ENCODE measurements at places on chromosomes 6 and 20.

DNA sequence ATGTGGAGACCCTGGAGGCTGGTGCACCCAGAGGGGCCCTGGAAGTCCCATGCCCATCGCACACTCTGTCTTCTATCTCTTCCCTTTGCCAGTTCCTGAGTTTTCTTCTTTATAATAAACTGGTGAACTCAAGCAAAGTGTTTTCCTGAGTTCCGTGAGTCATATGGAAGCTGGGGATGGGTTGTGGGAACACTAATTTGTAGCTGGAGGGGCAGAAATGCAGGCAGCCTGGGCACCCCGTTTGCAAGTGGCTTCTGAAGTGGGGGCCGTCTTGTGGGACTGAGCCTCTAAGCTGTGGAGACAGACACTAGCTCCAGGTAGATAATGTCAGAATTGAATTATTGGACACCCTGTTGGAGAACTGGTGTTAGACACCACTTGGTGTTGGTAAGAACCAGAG lies 3.2 kb upstream of the PPP1R3G start:
- DNase-seq, result no peak

DNA sequence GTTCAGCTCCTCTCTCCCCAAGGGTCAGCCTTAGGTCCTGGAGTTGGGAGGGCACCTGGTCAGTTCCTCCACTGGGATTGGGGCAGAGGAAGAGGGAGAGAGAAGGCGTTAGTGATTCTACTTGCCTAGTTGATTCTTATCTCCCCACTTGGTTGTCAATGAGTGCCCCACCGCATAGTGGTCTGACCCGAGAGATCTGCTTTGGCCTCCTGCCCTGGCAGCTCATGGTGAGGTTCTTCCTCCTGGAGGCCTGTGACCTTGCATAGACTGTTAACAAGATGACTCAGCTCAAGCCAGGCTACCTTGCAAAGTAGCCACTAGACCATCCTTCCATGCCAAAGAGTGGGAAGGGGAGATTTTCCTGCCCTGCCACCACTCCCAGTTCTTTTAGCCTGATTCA lies 160.6 kb downstream of the TMEM200A start:
- DNase-seq, result no peak

DNA sequence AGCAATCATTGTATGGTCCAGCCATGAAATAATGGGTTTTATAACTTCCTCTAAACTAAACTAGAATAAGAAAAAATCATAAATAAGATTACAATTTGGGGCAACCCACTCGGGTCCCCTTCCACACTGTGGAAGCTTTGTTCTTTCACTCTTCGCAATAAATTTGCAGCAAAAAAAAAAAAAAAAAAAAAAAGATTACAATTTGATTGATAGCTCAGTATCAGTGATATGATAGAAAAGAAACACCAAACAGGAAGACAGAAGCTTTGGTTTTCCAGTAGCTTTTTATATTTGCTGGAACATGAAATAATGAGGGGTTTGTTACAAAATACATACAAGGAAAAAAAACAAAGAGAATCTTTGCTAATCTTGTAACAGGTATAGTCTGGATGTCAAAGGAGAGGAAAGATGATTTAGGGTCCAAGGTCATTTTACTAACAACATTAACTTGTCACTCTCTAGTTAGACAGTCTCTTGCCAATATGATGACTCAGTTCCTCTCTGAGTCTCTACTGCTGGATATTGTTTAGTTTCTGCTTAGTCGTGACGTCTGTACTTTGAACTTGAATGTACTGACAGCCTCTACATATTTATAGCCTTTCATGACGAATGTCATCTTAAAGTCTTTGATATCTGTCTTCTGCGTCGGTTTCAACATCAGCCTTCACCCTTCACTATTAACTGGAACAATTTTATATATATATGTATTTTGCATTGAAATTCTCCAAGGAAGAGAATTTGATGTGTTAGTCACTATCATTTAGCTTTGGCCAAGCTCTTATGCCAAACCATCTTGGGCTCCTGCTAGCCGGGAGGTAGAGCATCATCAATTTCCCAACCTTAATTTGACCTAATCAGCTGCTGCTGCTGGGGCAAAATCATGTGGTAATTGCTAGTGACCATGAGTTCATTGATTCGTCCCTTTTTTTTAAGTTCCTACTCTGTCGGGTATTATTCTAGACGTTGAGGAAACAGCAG lies 213.1 kb upstream of the STXBP5 start:
- no peak for DNase-seq

DNA sequence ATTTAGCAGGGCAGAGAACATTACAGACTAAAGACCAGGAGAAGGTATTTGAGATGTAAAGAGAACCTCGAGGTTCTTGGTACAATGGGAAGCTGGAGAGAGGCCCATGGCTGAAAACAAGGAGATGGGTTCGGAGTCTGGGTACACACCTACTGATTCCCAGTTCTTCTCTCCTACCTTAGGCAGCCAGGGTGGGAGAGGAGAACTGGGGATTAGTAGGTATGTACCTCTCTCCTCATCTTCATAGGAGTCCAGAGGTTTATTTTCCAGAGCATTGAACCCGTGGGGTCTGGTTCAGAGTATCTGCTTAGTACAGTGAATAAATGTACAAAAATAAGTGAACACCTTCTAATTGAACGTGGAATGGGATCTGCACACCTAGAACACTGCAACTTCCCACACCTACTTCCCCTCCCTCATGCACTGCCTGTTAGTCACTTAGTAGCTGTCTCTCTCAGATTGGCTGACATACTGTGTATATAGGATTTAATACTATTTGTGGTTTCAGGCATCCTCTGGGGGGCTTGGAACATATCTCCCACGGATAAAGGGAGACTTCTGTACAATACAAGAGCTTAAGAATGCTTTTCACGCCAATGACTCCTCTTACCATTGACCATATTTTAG lies 23.5 kb upstream of the NUP153 start:
- DNase-seq, result no peak

DNA sequence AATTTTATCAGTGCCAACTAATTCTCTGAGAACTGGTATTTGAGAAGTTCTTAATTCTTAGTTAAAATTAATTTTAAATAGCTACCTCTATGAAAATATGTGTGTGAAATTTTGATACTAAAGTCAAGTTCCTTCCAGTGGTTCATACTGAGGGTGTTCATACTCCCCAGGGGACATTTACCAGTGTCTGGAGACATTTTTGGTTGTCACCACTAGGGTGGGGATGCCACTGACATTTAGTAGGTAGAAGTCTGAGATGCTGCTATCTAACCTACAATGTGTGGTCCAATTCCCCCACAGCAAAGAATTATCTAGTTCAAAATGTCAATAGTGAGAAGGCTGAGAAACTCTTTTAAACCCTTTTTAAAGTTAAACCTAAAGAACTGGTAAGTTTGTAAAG lies 463.8 kb downstream of the ADGRB3 start:
- no peak for DNase-seq

GRCh38 chr20:4828830-4829513 lies 107.3 kb downstream of the PRND start:
- no peak for DNase-seq

DNA sequence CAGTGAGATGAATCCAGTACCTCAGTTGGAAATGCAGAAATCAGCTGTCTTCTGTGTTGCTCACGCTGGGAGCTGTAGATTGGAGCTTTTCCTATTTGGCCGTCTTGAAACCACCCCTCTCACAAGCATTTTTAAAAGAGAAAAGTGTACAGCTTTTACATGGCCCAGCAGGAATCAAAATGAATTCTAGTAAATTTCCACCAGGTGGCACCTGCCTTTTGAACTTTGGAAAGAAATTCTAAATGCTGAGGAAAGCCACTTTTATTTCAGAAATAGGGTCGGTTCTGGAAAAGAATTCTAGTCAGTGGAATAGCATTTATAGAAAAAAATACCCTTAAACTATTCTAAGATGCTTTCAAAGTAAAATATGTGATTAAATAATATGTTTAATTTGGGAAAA lies 647.8 kb downstream of the CD109 start:
- DNase-seq, result no peak

- DNase-seq, result no peak
Measured at GRCh38 chr6:105810922-105811482, 275.1 kb upstream of the PRDM1 start.

GRCh38 chr20:23120936-23121750 lies 35.0 kb upstream of the CD93 start:
- DNase-seq, result no peak

DNA sequence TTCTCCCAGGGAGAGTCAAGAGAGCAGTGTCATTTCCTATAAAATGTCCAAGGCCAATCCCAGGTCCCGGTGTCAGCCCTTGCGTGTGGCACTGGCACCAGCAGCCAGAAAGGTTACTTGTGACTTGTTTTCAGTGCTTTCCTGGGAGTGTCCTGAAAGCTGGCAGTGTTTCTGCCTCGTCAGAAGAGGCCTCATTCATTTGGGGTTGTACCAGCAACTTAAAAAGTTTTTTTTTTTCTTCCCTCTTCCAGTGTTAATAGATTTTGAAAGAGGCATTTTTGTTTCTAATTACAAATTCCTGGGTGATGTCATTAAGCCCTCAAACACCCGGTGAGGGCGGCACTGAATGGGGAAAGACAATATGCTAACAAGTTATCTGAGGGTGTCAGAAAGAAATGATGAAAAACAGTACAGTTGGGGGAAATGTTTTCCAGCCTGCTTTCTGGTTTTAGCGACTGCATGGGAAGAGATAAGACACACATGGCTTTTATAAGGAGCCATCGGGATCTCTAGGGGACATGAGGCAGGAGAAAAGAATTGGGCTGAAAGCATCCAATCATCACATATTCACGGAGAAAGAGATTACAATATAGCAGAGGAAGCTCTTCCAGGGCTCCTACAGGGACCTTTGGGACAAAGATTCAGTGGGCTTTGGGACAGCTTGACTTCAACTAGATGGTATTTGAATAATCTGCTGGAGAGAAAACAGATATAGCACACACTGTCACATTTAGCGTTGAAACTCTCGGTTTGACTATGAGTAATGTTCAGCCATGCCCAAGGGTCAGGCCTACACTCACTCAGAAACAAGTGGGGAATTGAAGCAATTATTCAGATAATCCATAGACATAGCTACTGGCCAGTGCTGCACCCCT lies 153.0 kb downstream of the BCAS1 start:
- DNase-seq, result no peak

Data from B cell (primary cell).